ENCODE measurements at places on chromosomes 13 and 19. TPM values are rescaled to one million over a fixed set of nuclear protein-coding genes. Genes with fewer than 3 reads are reported as not detected.

The LILRA6 gene
- not detected for total RNA-seq

The B3GNT8 gene
- 2.2 TPM for total RNA-seq

The DNMT1 gene
- 49.7 TPM for total RNA-seq

The VSTM1 gene
- total RNA-seq: not detected

The TYROBP gene
- not detected for total RNA-seq

The SIGLEC14 gene
- not detected for total RNA-seq

The IGSF23 gene
- total RNA-seq: 0.28 TPM

The ZNF814 gene
- 7.2 TPM for total RNA-seq

The PRR19 gene
- total RNA-seq: 0.09 TPM

The FGF22 gene
- total RNA-seq: not detected

The ZNF468 gene
- 24.3 TPM for total RNA-seq

The SCN1B gene
- 7.6 TPM for total RNA-seq

The FPR1 gene
- total RNA-seq: not detected

The LHFPL6 gene
- total RNA-seq: 26.6 TPM

The IFNL1 gene
- total RNA-seq: not detected

The KCTD15 gene
- 51.9 TPM for total RNA-seq

The METTL21C gene
- total RNA-seq: not detected

The RAB20 gene
- 6.6 TPM for total RNA-seq

The LRG1 gene
- 0.36 TPM for total RNA-seq

The CEACAM6 gene
- not detected for total RNA-seq

The ZNF835 gene
- under 0.01 TPM for total RNA-seq

The GJA3 gene
- under 0.01 TPM for total RNA-seq

Data from endothelial cell of coronary artery (primary cell).